ENCODE measurements at places on chromosomes 7 and 10.

GRCh38 chr7:26950889-26951288 lies 86.5 kb upstream of the SKAP2 start:
- no peak for DNase-seq

- no peak for DNase-seq
These were observed 1521.3 kb downstream of the REEP3 start for GRCh38 chr10:65042496-65042895.

- no peak for DNase-seq
These were observed 10.2 kb upstream of the HSPA12A start for GRCh38 chr10:116752563-116752962.

- no peak for DNase-seq
These were observed 26.4 kb upstream of the PRKAR2B start for GRCh38 chr7:107017965-107018719.

GRCh38 chr7:96013836-96014235 lies 241.5 kb downstream of the DYNC1I1 start:
- no peak for DNase-seq

- no peak for DNase-seq
These were observed 8.0 kb upstream of the KCNIP2 start for GRCh38 chr10:101851411-101852116.

- peak; percentile 52 for DNase-seq
These were observed 617.2 kb downstream of the AUTS2 start for GRCh38 chr7:70215491-70215890.

- no peak for DNase-seq
These were observed 2.3 kb downstream of the CABCOCO1 start for GRCh38 chr10:61664985-61665384.

DNA sequence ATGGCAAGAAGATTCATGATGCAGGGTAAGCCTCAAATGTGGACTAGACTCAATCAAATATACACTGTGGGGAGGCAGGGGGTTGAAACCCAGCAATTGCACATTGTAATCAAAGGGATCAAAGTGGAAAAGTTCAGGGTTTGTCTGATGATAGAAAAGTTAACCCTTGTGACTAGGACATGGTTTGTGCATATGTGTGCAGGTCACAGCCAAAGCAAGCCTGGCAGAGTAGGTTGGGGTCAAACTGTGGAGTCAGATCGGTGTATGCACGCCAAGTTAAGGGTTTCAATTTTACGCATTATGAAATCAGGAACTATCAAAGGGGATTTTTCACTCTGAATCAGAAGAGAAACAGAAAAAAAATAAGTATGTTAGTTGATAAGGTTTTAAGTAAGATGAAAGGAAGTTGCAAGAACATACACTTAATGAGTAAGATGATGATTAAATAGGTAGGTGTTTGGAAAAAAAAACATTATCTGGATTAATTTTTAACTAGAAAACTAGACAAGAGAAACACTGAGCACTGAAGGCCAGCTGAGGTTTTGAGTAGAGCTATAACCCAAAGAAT lies 188.3 kb downstream of the DGKB start:
- no peak for DNase-seq

GRCh38 chr10:62648921-62649320 lies 155.6 kb upstream of the ADO start:
- DNase-seq = peak; percentile 53

DNA sequence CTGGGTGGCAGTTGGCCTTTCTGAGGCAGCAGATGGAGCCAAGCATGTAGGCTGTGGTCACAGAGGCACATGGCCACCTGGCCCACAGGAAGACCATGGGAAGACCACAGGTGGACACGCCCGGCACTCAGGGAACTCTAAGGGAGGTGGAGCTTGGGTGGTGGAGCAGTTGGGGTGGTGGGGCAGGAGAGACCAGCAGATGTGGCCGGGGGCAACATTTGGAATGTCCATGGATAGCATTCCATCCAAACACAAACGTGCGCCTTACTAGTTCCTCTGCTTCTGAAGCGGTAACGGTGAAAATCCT lies 290.9 kb downstream of the PTPRN2 start:
- no peak for DNase-seq

- no peak for DNase-seq
These were observed 2.6 kb downstream of the CUX1 start for GRCh38 chr7:101819913-101820522.

DNA sequence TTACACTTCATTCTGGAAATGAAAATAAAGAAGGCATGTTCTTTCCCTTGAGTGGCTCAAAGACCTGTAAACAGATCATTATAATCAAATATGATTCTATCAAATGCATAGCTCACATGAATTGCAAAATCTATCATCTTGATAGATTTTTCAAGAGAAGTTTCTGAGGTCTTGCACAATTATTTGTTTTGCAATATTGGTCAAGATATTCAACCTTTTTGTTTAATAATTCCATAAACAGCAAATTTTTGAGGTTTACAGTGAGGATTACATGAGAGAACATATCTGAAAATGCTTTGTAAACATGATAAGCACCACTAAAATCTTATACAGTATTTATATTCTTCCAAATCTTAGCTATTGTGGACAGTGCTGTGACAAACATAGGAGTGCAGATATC lies 160.8 kb downstream of the HDAC9 start:
- no peak for DNase-seq

DNA sequence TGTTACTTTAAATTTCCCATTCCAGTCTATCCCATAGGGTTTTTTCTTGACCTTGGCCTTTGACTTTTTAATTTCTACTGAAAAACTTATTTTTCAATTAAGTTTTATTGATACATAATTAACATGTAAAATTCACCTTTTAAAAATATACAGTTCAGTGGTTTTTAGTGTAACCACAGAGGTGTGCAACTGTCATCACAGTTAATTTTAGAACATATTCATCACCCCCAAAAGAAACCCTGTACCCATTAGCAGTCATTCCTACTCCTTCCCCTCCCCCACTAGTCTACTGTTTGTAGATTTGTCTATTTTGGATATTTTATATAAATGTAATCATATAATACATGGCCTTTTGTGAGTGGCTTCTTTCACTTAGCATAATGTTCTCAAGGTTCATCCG lies 96.5 kb upstream of the GJD4 start:
- DNase-seq = no peak

- DNase-seq = no peak
These were observed 16.5 kb downstream of the AVL9 start for GRCh38 chr7:32511791-32512190.

DNA sequence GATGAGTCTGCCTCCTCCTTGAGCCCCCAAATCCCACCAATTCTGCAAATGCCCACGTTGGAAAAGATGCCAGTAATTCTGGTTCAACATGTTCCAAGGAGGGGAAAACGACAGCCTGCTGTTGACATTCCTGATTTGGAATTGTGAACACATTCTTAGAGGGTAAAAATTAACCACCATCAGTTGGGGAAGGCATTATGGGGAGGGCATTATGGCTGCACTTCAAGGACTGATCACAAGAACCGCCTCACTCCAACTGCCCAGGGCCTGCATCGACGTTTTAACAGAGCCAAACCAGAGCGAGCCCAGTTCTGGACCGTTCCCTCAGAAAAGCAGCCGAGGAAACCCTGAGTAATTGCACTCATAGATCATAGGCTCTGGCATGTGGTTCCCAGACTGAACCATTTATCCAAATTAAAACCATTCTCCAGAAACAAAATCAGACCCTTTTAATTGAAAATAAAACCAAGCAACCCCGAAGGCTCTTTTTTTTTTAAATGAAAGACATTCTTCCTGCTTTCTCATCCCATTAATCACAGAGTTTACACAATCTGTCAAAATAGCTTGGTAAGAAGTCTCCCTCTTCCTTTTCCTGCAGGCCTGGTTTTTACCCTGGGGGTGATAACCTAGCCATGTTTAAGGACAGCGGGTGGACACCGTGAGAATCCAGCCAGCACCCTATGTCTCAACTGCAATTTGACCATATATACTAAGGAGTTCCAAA lies 8.0 kb downstream of the TNS3 start:
- DNase-seq = peak; percentile 69

DNA sequence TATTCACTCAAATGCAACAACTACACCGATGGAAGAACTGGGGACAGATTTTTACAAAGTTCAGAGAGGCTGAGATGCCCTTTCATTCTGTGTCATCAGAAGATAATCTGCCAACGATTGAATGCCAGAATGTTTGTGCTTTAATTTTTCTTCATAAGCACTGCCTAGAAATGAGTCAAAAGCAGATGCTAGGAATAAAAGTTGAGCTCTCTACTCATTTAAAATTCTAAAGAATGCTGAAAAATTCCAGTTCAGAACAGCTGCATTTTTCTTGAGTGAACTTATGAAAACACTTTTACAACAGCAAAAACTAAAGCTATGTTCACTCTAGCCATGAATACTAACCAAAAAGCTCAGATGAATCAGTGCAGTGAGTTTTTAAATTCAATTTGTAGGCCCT lies 22.3 kb upstream of the FAM133B start:
- no peak for DNase-seq

GRCh38 chr7:157278791-157279724 lies 57.7 kb upstream of the DNAJB6 start:
- DNase-seq = peak; percentile 52

GRCh38 chr7:5435291-5436002 lies 11.8 kb upstream of the TNRC18 start:
- no peak for DNase-seq

DNA sequence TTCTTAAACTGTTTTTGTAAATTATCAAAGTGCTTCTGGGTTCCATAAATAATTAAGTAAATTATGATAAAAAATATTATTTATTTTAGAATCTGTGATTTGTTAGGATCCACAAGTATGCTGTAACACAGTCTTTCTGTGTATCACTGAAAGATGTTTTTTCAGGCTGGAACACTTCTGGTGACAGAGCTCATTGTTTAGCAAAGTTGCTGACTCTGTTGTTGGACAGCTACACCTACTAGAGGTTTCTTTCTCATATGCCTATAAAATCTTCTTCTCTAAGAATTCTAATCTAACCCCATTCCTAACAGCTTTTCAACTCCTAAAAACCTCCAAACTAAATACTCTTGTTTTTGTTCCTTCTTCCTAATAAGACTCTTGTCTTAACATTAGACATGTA lies 176.8 kb downstream of the THSD7A start:
- no peak for DNase-seq

DNA sequence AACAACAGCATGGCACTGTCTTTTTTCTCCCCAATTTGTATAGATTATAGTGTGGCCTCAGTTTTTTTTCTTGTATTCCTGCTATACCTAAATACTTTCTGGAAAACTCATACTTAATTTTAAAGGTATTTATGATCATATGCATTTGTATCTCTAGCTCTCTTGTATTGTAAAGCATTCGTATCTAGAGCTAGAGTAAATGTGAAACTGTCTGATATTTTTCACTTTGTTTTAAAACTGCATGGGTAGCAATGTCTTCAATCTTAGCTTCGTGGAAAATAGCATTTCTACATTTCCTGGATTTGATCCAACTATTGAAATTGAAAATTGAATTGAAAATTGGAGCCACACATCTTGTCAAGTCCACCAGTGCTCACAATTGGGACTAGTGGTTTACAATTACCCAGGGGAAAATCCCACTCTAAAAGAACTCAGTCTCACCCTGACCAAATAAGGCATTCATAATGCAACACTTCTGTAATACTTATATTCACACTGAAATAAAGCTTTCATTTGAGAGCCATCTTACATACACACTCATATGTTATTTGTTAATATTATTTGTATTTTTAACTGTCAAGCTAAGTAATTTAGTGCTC lies 51.3 kb upstream of the KLF6 start:
- peak; percentile 69 for DNase-seq

DNA sequence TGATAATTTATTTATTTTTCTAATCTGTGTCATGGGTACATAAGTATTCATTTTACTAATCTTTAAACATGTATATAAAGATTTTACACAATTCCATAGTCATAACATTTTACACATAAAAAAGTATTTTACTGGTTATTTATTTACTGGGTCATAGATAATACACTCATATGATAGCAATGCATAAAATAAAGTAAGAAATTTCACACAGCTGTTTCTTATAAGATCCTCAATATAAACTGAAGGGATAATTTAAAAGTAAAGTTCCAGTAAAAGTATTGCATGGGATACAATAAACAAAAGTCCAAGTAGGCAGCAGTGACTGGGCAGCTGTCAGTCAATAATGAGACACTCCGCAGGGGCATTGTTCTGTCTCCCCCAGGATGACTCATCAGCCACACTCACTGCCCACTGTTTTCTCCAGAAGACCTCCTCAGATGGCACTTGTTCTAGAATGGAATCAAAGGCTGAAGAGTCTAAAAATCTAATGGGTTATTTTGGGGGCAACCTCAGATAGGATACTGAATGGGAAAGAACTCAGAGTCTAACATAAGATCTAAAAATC lies 32.7 kb downstream of the DPY19L1 start:
- DNase-seq = no peak

- DNase-seq = no peak
These were observed 166.9 kb downstream of the CUX1 start for GRCh38 chr7:101984133-101984879.

DNA sequence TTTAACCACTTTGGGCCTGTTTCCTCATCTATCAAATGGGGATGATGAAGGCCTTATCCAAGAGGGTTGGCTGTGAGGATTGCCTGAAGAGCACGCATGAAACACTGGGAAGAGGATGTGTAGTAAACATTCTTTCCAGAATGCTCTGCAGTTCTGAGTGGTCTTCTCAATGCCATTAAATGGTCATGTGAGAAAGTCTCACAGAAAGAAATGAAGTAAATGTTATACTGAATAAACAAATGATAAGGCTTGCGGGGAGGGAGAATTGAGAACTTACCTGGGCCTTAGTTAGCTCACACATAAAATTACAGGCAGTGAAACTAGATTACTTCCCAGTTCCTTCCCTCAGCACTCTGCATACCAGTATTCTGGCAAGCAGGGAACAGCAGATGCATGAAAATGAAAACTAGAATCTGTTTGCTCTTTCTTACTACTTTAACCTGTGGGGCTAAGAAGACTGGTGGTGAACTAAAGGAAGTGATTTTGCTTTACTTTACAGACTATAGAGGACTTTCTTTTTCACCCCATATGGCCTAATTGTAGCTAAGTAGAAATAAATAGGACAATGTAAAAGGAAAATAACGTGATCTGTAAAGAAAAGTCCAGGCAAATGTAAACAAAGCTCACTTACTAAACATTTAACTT lies 135.3 kb upstream of the CCDC6 start:
- peak; percentile 17 for DNase-seq

- no peak for DNase-seq
These were observed 67.3 kb upstream of the COL13A1 start for GRCh38 chr10:69734416-69734796.

DNA sequence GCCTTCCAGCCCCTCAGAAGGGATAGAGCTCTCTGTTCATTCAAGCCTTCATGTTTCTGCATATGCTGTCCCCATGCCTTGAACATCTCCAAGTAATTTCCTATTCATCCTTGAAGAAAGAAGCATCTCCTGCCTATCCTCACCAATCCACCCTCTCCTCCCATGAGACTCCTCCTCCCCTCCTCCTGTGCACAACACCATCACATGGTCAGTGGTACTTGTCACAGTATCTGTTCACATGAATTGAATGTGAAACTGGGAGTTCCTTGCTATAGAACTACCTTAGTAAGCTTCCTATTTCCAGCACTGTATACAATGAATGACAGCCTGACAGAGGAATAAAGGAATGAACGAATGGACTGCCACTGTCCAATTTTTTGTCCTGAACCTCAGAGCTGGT lies 115.5 kb downstream of the GFRA1 start:
- no peak for DNase-seq

GRCh38 chr7:47477191-47478016 lies 104.5 kb downstream of the TNS3 start:
- no peak for DNase-seq

- peak; percentile 75 for DNase-seq
These were observed 142.5 kb upstream of the TCERG1L start for GRCh38 chr10:131453721-131454634.
